ENCODE measurements at places on chromosomes 4 and X. TPM values are rescaled to one million over a fixed set of nuclear protein-coding genes. Genes with fewer than 3 reads are reported as not detected.

The MAGEA12 gene
- total RNA-seq: not detected

The CXorf49 gene
- total RNA-seq: not detected

The TMPRSS11D gene
- not detected for total RNA-seq

The MPP1 gene
- 32.9 TPM for total RNA-seq

DNA sequence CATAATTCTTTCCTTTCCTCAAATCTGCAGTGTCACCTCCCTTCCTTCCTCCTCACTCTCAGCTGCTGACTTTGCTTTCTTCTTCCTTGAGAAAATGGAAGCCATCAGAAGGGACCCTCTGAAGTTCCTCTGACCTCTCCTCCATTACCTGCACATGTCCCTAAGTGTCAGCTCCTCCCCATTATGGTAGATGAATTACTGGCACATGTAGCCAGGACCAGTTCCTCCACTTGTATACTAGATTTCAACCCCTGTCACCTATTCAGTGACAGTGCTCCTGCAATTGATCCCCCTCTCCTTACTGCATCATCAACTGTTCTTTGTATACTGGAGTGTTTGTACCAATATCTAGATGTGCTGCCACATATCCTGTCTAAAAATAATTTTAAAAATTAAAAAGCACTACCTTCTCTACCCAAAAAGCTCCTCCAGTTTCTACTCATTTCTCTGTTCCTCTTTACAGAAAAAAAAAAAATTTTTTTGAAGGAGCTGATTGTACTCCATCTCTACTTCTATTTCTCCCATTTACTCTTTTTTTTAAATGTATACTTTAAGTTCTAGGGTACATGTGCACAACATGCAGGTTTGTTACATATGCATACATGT is 78.6 kb downstream of the CLCN5 start:
- DNase-seq: no peak

GRCh38 chr4:126664839-126665238 is 967.9 kb upstream of the INTU start:
- DNase-seq: no peak

- DNase-seq: no peak
These were observed 142.1 kb upstream of the FTHL17 start for GRCh38 chrX:31213941-31214340.

DNA sequence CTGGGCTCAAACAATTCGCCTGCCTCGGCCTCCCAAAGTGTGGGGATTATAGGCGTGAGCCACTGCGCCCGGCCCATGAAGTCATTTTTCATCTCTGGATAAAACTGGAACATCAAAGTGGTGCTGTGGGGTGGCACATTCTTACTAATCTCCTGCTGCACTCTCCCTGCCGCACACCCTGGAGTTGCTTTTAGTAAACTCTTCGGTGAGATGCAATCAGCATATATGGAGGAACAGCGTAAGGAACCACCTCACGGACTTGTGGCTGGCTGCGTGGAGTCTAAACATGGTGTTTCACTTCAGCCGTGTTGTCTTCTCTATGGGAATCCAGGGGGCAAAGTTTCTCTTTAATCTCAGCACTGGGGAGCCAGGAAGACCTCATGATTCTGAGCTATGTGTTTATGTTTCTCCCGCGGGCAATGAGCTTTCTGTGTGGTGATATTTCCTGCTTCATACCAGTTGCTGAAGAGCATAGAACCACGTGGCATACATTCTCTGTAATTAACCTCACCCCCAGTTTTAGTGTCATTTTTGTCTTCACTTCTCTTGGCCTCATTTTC is 2.1 kb upstream of the RHOH start:
- DNase-seq: no peak

DNA sequence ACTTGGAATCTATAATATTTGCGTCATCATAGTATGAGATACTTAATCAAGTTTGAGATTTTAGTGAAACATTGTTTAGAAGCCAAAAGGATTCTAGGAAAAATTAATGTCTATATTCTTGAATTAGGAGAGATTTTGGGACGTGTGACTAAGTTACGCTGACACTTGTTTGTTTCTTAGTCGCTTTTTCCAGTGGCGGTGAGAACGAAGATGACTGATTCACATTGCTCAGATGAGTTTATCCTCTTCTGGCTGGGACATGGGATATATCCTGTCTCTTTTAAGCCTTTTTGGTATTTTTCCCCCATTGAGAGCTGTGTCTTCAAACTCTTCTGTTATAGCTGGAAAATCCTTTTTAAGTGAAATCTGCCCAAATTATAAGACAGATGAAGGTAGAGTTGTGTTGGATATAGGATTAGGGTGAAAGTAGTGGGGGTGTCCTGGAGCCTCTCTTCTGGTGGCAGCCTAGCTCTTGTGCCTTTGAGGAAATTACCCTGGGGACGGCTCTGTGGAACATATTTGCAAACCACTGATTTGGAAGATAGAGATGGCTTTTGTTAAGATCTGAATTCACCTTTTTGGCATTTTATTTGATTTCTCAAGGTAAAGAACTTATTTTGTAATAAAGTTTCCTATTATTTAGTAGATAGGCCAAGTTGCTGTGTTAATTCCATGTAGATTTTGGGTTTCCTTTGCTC is 49.7 kb downstream of the HTT start:
- DNase-seq: no peak
